SK-N-SH treated with all-trans-retinoic acid at 6 μM for 48 hours (cell line): ENCODE measurements at places on chromosomes 1 and 21.

- no peak for ATAC-seq
Measured at GRCh38 chr1:153380711-153381110, 5.3 kb upstream of the S100A12 start.

DNA sequence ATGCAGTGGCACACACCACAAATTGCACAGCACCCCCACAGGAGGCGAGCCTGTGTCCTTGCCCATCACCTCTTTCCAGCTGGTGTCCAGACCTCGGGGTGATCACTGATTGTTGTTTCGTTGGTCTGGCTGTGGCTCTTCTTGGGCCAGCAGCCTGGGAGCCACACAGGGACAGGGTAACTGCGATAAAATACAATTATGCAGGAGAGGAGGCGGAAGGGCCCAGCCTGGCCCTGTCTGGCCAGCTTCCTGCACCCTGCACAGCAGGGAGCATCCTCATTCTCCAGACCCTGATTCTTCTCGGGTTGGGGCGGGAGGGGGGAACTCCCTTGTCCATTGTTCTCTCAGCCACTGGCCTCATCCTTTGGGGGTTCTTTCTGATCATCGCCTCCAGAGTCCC is 83.6 kb downstream of the ADARB1 start:
- ATAC-seq = no peak

DNA sequence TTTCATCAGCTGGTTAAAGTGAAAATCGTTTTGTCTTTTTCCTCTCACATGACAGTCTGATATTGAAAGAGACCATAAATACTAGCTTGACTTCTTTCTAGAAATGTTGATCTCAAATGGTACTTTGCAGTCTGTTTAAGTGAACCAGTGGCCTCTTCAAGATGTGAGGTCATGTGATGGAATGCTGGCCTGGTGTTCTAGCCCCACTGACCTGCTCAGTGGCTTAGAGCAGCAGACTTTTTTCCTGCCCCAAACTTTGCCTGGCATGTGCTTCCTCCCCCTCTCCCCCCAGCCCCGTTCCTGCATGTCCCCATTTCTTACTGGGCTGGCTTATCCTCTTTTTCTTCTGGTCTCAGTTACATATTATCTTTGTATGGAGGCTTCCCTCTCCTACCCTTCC is 34.3 kb downstream of the ZYG11A start:
- no peak for ATAC-seq

- no peak for ATAC-seq
Measured at GRCh38 chr1:88528792-88529191, 155.3 kb upstream of the PKN2 start.

DNA sequence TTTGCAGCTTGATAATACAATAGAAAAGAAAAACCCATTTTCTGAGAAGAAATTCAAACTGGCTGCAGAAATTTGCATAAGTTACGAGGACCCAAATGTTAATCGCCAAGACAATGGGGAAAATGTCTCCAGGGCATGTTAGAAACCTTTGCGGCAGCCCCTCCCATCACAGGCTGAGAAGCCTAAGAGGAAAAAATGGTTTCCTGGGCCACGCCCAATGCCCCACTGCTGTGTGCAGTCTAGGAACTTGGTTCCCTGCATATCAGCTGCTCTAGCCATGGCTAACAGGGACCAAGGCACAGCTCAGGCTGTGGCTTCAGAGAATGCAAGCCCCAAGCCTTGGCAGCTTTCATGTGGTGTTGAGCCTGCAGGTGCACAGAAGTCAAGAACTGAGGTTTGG is 37.5 kb upstream of the TMEM61 start:
- ATAC-seq = no peak

- ATAC-seq = no peak
Measured at GRCh38 chr1:147800804-147801203, 40.4 kb upstream of the GJA5 start.

- ATAC-seq = no peak
Measured at GRCh38 chr1:91803847-91804545, 82.0 kb downstream of the TGFBR3 start.

DNA sequence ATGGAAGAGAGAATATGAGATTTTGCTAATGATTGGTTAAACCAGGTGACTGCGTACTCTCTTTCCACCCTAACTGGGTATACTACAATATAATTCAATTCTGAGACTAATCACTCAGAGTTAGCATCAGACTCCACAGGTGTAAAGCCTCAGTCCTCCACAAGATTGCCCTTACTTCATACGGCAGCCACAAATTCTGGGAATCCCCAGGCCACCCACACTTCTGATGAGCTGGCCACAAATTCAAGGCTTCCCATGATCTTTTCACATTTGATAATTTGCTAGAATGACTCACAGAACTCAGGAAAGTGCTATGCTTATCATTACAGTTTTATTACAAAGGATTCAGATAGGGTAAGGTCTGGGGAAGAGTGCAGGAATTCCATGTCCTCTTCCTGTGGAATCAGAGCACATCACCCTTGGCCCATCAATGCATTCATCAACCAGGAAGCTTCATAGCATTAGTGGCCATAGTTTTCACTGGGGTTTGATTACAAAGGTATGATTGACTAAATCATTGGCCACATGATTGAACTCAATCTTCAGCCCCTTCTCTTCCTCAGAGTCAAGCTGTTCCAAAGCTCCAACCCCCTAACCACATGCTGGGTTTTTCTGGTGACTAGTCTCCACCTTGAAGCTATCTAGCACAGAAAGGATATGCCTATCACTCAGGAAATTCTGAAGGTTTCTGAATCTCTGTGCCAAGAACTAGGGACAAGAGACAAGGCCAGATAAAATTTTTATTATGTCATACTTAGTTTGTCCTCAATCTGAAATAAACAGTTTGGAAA is 131.7 kb downstream of the HHIPL2 start:
- no peak for ATAC-seq
